ENCODE measurements at places on chromosomes 4 and X. TPM values are rescaled to one million over a fixed set of nuclear protein-coding genes. Genes with fewer than 3 reads are reported as not detected.

GRCh38 chrX:134186362-134187121 lies 50.4 kb upstream of the CCDC160 start:
- peaks cover 40% of the 10 kb centered on the region for H3K27me3 ChIP-seq
- DNase-seq = no peak
- H3K27ac ChIP-seq = no peak overlapping the region
- no peak overlapping the region for H3K4me3 ChIP-seq

DNA sequence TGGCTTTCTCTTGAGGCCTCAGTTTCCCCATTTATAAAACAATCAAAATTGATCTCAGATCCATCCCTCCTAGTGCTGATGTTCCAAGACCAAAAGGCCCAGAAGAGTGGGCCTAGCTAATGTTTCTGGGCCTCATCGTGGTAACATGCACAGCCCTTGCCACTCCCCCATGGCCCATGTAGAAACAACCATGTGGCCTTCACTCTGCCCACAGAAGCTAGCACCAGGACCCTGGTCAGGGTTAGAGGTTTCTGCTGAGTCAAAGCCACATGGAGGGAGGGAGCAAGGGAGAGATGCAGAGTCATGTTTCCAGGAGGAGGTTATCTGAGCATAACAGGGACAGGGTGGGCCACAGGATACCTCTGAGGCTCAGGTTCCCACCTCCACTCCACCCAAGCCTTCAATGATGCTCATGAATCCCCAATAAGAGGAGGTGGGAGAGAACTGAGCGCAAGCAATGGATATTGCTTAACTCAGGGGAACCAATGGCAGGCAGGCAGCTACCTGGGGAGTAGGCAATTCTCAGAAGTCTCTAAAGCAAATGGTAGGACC lies 16.9 kb downstream of the OTUD5 start:
- DNase-seq = no peak
- H3K4me1 ChIP-seq = no peaks in the 10 kb centered on the region
- H3K36me3 ChIP-seq = peaks cover 21% of the 10 kb centered on the region

- no peak overlapping the region for H3K4me3 ChIP-seq
- peaks cover 7% of the 10 kb centered on the region for H3K36me3 ChIP-seq
- peaks cover 31% of the 10 kb centered on the region for H3K27me3 ChIP-seq
- H3K27ac ChIP-seq = no peak overlapping the region
- no peaks in the 10 kb centered on the region for H3K4me1 ChIP-seq
Observed at GRCh38 chrX:107842715-107843400, 17.2 kb downstream of the MID2 start.

DNA sequence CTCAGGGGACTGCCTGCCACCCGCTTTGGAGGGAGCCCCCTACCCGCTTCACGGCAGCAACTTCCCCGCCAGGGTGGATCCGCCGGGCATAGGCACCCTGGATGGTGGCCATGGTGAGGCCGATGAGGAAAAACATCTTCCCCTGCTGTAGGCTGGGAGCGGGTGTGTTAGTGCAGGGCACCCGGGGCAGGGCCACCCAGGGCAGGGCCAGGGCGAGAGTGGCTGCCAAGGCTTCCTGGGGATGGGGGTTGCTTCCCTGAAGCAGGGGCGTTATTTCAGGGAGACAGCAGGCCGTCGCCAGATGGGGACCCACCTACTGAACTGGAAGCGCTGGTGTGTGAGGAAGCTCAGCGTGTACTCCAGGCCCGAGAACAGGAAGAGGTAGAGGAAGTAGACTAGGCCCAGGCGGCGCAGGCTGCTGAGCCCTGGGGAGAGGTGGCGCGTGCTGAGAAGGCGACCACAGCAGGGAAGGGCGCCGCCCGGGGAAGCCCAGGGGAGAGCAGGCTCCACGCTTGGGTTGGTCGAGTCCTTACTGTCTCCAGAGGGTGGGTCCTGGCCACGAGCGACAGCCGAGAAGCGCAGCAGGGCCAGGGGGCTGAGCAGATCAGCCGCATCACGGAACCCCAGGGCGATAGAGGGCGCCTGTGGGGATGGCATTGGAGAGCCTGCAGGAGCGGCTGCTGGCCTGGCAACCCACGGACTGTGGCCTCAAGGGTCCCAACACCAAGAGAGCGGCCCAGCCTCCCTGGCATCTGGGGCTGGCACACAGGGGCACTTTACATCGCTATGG lies 31.5 kb downstream of the NOP14 start:
- peaks cover 45% of the 10 kb centered on the region for H3K36me3 ChIP-seq
- peaks cover 19% of the 10 kb centered on the region for H3K4me1 ChIP-seq
- no peak for DNase-seq
- H3K4me3 ChIP-seq = no peak overlapping the region
- H3K27ac ChIP-seq = no peak overlapping the region

DNA sequence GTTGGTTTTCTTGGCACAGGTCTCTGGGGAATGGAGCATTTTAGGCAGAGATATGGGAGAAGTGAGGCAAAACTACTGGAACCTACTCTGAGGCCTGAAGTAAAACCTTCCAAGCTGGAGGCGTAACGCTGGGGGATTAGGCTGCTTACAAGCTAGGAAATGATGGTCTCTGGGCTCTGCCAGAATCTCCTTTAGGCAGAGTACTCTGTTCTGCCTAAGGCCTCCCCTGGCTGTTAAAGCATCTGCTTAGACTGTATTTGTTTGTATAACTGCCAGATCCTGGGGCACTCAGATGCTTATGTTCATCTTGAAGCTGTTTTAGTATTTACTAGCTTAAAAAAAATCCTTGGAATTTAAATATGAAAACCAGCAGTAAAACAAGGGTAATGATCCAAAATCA lies 822.2 kb downstream of the RPA4 start:
- H3K4me1 ChIP-seq = no peaks in the 10 kb centered on the region
- DNase-seq = no peak
- H3K27ac ChIP-seq = no peak overlapping the region
- H3K27me3 ChIP-seq = peaks cover 20% of the 10 kb centered on the region

DNA sequence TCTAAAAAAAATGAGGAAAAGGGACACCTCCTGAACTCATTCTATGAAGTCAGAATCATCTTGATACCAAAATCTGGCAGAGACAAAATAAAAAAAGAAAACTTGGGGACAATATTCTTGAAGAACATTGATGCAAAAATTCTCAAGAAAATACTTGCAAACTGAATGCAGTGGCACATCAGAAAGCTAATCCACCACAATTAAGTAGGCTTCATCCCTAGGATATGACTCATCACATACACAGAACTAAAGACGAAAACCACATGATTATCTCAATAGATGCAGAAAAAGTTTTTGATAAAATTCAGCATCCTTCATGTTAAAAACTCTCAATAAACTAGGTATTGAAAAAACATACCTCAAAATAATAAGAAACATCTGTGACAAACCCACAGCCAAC lies 98.3 kb downstream of the FAM47B start:
- H3K4me1 ChIP-seq = no peaks in the 10 kb centered on the region
- H3K27ac ChIP-seq = no peak overlapping the region
- H3K4me3 ChIP-seq = no peak overlapping the region
- H3K36me3 ChIP-seq = no peaks in the 10 kb centered on the region

DNA sequence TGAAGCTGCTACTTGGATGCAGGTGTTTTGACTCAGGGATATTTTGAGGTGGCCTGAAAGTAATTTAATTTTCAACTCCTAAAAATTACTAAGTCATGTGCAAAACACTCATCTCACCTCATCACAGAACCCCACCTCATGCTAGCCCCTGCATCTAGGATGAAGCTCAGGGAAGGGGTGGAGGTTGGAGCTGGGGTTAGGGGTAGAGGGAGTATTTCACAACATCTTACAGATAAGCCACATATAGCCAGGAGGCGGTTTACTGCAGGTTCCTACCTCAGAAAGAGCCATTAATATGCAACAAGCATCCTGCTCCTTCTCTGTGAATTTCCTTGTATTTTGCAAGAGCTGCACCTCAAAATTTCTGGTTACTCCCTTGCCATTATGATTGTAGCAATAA lies 70.5 kb upstream of the TSPAN5 start:
- DNase-seq = no peak
- no peaks in the 10 kb centered on the region for H3K27me3 ChIP-seq
- peaks cover 6% of the 10 kb centered on the region for H3K36me3 ChIP-seq
- no peaks in the 10 kb centered on the region for H3K4me1 ChIP-seq
- peak overlapping the region; percentile 28 for H3K27ac ChIP-seq

- no peaks in the 10 kb centered on the region for H3K4me1 ChIP-seq
- no peaks in the 10 kb centered on the region for H3K27me3 ChIP-seq
- H3K4me3 ChIP-seq = no peak overlapping the region
- no peak overlapping the region for H3K27ac ChIP-seq
- DNase-seq = no peak
Observed at GRCh38 chr4:3355266-3355748, 62.5 kb downstream of the RGS12 start.

Gene NSUN7
- total RNA-seq = not detected

DNA sequence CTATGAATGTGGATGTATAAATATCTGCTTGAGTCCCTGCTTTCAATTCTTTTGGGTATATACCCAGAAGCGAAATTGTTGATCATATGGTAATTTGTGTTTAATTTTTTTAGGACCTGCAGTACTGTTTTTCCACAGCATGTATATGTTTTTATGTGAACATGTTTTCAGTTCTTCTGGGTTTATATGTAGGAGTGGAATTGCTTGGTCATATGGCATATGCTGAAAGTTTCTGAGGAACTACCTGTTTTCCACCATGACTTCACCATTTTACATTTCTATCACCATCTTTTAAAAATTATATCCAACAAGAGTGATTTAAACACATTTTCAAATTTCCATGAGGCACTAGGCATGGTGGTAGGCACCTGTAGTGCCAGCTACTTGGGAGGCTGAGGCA lies 8.2 kb downstream of the PPAT start:
- peak overlapping the region; percentile 27 for H3K27ac ChIP-seq
- no peak overlapping the region for H3K4me3 ChIP-seq
- peaks cover 13% of the 10 kb centered on the region for H3K4me1 ChIP-seq
- DNase-seq = no peak
- H3K27me3 ChIP-seq = no peaks in the 10 kb centered on the region

- peak; percentile 23 for DNase-seq
- no peak overlapping the region for H3K27ac ChIP-seq
- no peaks in the 10 kb centered on the region for H3K27me3 ChIP-seq
Observed at GRCh38 chr4:148214529-148215166, 227.6 kb downstream of the NR3C2 start.

Gene DCAF12L1
- not detected for total RNA-seq

DNA sequence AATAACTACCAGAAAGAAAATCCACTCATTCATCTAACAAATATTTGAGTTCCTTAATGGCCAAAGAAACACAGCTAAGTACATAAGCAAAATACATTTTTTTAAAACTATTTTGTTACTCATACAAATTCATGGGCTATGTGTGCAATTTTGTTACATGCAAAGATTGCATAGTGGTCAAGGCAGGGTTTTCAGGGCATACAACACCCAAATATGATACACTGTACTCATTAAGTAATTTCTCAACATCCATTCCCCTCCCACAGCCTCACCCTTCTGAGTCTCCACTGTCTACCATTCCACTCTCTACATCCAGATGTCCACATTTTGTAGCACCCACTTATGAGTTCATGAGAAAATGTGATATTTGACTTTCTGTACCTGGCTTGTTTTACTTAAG lies 58.2 kb downstream of the BRWD3 start:
- no peaks in the 10 kb centered on the region for H3K4me1 ChIP-seq
- no peaks in the 10 kb centered on the region for H3K36me3 ChIP-seq
- H3K4me3 ChIP-seq = no peak overlapping the region
- no peaks in the 10 kb centered on the region for H3K27me3 ChIP-seq
- H3K27ac ChIP-seq = no peak overlapping the region

- DNase-seq = peak; percentile 62
- H3K27ac ChIP-seq = no peak overlapping the region
- H3K36me3 ChIP-seq = peaks cover 42% of the 10 kb centered on the region
- H3K4me1 ChIP-seq = no peaks in the 10 kb centered on the region
- H3K27me3 ChIP-seq = peaks cover 40% of the 10 kb centered on the region
Observed at GRCh38 chrX:155086202-155086840, 15.0 kb downstream of the BRCC3 start.

GRCh38 chr4:23297327-23297726 lies 592.5 kb downstream of the PPARGC1A start:
- no peak overlapping the region for H3K27ac ChIP-seq
- no peak overlapping the region for H3K4me3 ChIP-seq
- H3K4me1 ChIP-seq = no peaks in the 10 kb centered on the region
- H3K27me3 ChIP-seq = no peaks in the 10 kb centered on the region
- DNase-seq = no peak

DNA sequence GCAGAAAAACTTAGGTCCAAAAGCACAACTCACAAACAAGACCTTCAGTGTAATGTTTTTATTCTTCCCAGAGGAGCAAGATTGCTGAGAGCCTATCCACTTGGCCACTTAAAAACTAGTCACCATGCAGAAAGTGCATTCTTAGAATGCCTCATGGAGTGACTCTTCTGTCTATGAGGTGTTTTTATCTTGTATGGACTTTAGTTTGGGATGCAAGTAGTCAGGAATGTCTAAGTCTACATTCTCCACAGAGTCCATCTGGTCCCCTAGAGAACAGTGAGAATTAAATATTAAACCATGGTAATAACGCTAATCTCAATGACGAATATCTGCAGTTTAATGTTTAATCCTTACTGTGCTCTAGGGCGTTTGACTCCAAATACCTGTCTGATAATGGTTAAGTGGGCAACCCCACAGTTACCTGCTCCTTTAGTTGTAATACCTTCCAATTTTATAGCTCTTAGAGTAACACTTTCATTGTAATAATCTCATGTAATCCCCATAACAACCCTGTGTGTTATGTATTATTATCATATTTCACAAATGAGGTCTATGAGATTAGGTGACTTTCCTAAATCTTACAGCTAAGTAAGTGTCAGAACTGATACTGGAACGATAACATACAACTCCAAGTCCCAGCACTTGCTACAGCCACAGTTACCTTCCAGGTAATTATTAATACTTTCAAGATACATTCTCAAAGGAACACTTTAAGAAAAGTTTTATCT lies 235.6 kb upstream of the JADE1 start:
- DNase-seq = no peak
- H3K27ac ChIP-seq = peak overlapping the region; percentile 83
- H3K27me3 ChIP-seq = no peaks in the 10 kb centered on the region
- H3K36me3 ChIP-seq = no peaks in the 10 kb centered on the region
- peaks cover 33% of the 10 kb centered on the region for H3K4me1 ChIP-seq

Gene CNGA1
- total RNA-seq = not detected

DNA sequence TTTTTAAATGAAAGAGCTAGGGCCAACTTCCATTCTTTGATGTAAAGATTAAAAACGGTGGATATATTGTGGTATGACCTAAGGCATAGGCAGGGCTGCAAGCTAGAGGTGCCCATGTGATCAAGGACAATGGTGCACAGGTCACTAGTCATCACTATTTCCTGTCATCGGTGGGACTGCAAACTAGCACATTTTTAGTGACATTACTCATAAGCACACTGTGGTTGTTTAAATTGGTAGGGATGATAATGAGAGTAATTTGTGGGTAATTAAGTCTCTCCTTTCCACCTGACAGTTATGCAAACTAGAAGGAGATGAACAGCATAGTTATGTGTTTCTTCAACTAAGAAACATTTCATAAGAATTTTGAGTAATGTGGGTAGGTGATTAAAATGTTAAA lies 85.4 kb downstream of the GPRIN3 start:
- peak; percentile 1 for DNase-seq
- H3K4me1 ChIP-seq = peaks cover 7% of the 10 kb centered on the region
- H3K36me3 ChIP-seq = no peaks in the 10 kb centered on the region

Gene SYN1
- total RNA-seq = 0.27 TPM
